ENCODE measurements at places on chromosomes 3 and 15.

DNA sequence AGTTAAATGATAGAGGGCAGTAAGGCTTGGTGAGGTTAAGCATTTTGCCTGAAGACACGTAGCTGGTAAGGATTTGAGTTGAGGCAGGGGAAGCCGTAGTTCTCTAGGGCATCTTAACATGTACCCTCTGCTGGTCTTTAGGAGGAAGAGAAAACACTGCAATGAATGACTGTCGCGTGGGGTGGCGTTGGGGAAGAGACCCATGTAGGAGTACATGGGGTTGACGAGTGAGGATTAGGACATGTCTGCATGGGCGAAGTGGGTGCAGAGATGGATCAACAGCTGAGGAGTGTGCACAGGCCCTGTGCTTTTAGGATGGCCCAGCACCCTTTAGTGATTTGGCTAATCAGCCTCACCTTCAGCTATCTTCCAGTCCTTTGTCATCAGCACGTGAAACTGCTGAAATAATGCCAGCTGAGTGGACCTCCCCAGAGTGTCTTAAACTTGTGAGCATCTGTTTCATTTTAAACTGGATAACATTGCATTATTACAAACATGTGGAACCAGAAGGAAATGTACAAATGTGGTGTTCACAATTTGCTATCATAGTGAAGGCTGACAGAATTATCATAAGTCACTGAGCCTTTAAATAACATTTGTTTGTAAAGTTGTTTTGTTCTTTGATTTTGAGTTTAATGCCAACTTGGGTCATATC lies 15.3 kb downstream of the P2RY14 start:
- DNase-seq, result no peak

DNA sequence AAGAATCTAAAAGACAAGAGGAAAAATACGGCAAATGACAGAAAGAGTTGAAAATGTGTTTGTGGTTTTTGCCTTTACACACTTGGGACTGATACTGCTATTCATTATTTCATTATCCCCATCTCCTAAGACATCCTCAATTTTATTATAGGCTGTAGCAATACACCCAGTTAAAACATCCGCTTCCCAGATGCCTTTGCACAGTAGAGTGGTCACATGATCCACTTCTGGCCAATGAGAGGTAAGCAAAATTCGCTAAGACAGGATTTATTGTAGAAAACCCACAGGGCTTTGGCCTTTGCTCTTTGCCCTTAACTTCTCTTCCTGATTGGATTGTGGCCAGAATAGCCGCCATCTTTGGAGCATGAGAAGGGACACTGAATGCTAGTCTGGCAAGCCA lies 53.2 kb upstream of the BOC start:
- no peak for DNase-seq

DNA sequence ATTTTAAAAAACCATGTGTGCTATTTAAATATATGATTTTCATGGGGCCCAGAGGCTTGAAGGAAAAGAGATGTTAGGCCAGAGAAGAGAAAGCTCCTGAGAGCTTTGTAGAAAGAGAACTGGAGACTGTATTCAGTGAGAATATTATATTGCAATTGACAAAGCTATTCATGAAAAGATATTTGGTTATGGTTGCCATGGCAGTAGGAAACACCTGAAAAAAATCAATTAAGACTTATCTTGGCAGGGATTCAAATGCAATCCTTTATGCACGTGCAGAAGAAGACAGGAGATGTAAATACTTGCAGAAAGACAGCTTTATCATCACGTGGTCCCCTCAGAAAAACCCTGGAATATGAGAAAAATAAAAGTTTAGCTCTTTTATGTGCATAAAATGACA lies 636.0 kb upstream of the TBL1XR1 start:
- DNase-seq, result peak; percentile 99

DNA sequence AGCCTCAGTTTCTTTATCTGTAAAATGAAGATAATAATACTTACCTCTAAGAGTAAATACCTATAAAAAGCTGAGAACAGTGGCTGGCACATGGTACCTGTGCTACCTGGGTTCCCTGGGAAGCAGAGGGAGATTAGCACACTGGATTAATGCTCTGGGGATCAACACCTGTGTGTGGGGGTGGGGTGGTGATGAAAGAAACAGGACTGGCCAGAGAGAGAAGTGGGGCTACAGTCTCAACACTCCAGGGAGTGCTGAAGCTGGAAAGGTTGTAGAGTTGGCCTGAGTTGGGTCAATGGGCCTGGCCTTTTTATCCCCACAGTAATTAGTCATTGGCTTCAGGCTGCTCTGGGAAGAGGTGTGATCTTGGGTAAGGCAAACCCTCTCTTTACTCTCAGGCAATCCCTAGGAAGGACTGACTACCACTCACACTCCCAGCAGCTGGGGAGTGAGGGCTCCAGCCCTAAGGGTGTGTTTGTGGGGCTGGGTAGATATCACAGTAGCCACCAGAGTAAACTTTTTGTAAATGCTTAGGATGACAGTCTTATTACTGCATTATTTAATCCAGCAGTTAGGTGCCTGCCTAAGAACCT lies 102.5 kb downstream of the SV2B start:
- no peak for DNase-seq

DNA sequence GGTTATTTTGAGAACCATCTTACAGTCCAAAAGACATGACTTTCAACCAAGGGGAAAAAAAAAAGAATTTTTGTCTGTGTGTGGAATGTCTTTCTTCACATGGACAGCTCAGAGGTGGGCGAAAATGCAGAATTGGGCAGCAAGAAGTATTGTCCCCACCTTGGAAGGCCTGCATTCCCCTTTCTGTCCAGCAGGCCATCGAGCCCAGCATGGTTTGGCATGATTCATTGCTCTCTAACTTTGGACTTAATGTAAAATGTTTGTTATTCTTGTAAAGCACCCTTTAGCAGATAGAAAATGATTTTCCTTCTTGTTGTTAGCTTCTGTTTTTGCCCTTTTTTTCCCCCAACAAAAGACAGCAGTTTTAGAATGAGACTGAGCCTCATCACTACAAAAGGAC lies 12.4 kb downstream of the MYO1E start:
- no peak for DNase-seq

GRCh38 chr3:138374573-138375134 lies 26.3 kb downstream of the MRAS start:
- no peak for DNase-seq

GRCh38 chr3:107487490-107487889 lies 35.3 kb upstream of the BBX start:
- no peak for DNase-seq

- no peak for DNase-seq
Measured at GRCh38 chr3:101950510-101950909, 101.2 kb downstream of the NFKBIZ start.

- no peak for DNase-seq
Measured at GRCh38 chr3:134437211-134437752, 48.5 kb downstream of the ANAPC13 start.

DNA sequence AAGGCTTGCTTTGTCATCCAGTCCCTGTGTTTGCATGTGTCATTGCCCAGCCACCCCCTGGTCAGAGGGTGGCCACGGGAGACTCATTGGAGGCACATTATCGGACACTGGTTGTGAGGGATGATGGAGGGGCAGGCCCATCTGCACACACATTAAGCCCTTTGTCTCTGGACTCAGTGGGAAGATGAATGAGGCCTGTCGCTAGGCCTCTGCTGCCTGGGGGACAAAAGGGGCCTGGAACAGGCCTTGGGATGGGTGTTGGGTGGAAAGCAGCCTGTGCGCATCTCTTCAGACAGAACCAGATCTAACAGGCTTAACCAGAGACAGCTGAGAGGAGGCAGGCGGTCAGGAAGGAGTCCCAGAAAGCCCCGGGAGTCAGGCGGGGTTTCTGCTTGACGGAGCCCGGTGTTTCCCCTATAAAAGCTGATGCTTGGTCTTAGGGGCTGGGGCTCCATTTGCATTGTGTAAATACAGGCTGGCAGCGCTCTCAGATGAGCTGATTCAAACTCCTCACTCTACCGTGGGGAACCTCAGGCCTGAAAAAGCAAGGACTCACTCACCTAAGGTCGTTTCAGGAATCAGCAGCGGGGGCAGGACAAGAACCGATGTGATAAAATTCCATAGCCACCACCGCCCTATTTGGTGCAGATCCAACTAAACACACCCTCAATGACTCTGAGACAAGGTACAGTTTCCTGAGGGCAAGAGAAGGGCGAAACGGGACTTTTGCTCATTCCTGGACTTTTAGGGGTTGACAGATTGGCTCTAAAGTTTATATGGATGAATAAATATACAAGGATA lies 17.1 kb upstream of the SKIC8 start:
- no peak for DNase-seq

DNA sequence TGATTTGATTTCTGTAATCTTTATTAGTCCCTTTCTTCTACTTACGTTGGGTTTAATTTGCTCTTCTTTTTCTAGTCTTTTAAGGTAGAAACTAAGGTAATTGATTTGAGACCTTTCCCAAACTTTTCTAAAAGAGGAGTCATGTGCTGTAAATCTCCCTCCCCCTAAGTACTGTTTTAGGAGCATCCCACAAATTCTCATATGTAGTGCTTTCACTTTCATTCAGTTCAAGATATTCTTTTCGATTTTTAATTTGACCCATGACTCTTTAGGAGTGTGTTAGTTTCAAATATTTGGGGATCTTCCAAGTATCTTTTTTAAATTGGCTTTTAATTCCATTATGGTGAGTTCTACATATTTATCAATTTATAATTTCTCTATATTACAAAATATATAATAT lies 241.8 kb downstream of the CTNNB1 start:
- no peak for DNase-seq
